ENCODE measurements at places on chromosomes 5 and 9.
A peak's percentile ranks its signal among the peaks of the same experiment; 100 is the strongest.

DNA sequence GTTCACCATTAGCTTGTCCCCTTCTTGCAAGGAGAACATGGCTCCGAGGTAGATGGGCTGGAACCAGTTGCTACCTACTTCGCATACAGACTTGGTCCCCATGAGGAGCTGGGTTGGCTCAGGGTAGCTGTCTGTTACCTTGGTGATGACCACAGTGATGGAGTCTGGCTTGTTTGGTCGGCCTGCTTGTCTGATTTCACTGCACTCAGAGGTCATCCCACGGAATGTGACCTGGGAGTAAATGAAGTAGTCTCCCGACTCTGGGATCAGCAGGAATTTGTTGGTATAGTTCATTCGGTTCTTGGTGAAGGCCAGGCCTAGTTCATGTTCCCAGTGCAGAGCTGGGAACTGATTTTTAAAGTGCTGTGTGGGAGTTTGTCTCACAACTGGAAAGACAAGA lies 15.3 kb downstream of the TNFSF15 start:
- no peak for DNase-seq

- DNase-seq: peak; percentile 48
Measured at GRCh38 chr5:58849921-58850667, 267.2 kb downstream of the RAB3C start.

DNA sequence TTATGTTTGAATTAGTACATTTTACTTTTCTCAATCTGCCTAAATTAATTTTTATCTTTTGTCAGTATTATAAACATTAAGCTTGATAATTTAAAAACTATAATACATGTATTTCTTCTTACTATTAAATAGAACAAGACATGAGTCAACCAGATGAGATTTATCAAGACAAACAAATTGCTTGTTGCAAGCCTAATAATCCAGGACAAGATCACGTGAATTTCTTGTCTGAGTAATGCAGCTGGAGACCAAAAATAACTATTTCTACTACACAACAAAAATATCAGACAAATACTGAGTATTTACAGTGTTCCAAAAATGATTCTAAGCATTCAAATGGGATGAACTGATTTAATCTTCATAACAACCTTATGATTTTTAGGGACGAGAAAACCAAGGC lies 339.1 kb upstream of the PRR16 start:
- peak; percentile 64 for DNase-seq

- peak; percentile 40 for DNase-seq
Measured at GRCh38 chr9:130555968-130556367, 23.4 kb upstream of the FUBP3 start.
